Stimulated activated CD8-positive, alpha-beta memory T cell treated with anti-CD3 and anti-CD28 coated beads, Interleukin-7, amount 100 ng/mL, for 1 hour (primary cell): ENCODE measurements at places on chromosomes 1 and 21.

GRCh38 chr21:30233228-30234020 lies 17.5 kb upstream of the CLDN8 start:
- DNase-seq: no peak

DNA sequence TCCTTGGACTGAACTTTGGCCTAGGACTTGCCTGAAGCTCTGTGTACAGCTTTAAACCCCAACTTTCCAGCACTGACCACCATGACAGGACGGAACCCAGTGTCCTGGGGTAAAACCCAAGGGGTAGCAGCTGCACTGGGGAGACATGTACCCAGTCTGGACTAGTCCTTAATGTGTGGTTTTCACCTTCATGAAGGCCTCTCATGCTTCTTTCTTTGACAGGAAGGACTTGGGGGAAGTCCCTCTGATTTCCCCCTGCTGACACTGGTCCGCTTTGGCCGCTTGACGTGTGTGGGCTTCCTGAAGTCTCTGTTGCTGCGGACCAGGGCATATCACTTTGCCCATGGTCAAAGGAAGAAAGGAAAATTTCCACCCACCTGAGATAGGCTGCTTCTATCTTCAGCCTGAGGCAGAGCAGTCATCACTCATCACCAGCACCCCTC lies 66.3 kb upstream of the PRDX6 start:
- DNase-seq: no peak

- DNase-seq: no peak
Measured at GRCh38 chr1:237672748-237673147, 218.0 kb downstream of the ZP4 start.

- DNase-seq: no peak
Measured at GRCh38 chr1:223650465-223650864, 15.0 kb downstream of the CAPN8 start.

DNA sequence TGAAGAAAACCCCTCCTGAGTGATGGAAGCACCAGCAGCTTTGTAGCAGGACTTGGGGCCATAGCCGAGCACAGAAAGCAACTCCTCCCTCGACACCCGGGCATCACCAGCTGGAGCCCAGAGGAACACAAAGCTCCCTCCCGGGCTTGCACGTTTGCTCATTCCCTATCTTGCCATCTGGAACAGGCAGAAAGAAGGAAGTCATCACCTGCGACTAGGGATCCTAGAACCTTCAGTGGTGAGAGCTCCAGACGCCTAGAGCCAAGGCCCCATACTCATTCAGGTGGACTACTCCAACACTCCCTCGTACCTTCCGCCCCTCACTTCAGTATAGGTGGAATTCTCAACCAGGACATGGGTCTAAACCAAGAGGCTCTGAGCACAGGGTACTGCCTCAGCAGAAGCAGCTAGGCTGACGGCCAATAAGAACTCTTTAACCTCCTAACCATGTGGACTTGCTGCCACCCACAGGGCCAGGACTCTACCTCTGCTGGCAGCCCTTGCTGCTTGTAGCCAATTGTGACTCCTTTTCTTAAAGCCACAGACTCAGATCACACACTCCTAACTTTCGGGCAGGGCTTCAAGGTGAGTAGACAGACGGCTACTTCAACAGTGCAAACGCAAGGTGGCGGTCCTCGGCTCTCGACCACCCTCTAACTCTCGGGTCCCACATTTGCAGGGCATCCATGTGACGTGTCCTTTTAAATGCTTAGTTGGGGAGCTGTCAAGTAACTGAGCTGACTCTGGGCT lies 65.4 kb downstream of the NPHP4 start:
- DNase-seq: no peak

DNA sequence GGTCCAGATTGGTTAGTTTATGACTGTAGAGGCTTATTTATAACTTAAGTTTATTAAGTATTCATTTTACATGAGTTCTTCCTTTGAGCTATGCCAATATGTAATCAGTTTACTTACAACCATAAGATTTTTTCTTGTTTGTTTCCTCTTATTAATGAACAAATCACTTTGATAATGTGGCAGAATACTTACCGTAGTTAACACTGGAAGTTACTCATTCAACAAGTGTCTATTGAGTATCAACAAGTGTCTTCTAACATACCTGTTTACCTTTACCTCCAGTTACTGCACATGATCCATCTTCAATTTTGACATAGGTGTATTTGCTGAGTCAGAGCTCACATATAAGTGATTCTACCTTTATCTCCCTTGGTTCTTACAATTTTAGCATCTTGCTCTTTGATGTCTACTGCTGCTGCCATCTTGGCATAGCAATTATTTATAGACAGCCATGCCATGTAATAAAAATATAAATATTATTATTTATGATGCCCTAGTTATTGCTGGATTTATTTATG lies 205.7 kb downstream of the NCAM2 start:
- no peak for DNase-seq

DNA sequence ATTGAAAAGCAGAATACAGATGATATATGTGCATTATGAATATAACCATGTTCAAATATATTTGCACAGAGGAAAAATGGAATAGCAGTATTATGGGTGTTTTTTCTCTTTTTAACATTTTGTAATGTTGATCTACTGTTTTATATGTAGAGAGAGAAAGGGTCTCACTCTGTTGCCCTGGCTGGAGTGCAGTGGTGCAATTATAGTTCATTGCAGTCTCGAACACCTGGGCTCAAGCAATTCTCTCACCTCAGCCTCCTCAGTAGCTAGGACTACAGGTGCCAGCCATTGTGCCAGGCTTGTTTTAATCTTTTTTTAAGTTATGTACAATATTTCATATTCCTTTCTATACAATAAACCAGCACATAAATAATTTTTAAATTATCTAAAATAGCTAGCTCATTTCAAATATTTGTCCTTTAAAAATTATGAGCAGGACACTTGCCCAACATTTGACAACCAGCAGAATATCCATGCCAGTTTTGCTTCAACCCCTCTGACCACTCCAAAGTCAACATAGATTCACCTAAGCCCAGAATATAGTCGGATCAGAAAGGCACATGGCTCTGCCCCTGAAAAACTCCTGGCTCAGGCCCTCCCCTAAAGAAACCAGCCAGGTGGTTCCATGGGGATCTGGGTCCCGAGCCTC lies 29.8 kb downstream of the ZNF281 start:
- DNase-seq: no peak

GRCh38 chr1:241992734-241993133 lies 6.2 kb downstream of the MAP1LC3C start:
- no peak for DNase-seq

DNA sequence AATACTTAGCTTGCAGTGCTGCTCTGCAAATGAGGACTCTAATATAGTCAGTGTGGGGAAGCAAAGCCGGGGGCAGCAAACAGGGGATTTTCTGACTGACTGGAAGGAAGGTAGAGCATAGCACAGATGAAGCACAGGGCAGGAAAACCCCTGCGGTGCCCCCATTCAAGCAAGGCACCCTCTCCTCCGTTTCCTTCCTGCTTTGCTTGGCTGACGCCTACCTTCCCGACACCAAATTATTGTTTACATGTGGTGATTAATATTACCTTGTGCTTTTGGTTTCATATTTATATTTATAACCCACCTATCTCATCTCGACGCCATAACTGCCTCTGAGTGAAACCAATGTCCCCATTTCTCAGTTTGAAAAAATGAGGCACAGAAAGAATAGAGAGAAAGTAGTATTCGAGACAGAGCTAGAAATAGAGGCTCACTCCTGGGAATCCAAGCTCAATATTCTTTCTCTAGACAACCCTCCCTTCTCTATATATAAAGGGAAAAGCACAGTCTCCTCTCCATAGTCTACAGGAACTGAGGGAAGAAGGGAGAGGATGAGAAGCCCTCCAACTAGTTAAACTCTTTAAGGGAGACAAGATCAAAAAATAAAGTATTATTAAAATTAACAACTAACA lies 41.3 kb downstream of the PIK3C2B start:
- peak; percentile 30 for DNase-seq

DNA sequence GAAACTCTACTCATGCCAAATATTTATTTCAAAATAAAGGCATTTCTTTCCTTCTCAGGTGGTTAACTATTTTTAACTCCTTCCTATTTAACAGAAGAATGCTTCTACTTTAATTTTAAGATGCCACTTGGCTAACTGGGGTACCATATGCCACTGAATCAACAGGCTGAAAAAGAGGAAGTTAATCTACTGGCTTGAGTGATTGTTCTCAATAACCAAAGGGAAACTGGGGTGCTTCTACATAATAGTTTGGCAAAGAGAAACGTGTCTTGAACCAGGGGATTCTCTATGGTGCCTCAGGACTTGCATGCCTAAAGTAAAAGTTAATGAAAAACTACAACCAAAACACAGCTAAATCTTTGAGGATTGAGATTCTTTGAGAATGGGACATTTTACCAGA lies 142.6 kb downstream of the DENND1B start:
- no peak for DNase-seq

DNA sequence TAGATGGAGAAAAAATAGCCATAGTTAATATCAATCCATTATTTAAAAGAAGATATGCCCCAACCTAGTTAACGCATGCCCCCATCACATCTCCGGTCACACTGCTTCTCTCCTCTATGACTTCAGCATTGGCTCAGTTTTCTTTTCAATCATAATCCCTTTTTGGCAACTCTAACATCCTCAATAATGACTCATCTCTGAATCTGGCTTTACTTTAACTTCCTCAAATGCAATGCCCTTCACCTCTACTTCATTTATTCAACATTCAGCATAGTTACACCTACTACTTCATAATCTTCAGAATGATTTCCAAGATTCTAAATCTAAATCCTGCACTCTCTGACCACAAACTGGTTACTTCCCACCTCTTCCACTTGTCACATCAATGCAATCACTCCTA lies 417.3 kb downstream of the USH2A start:
- no peak for DNase-seq

DNA sequence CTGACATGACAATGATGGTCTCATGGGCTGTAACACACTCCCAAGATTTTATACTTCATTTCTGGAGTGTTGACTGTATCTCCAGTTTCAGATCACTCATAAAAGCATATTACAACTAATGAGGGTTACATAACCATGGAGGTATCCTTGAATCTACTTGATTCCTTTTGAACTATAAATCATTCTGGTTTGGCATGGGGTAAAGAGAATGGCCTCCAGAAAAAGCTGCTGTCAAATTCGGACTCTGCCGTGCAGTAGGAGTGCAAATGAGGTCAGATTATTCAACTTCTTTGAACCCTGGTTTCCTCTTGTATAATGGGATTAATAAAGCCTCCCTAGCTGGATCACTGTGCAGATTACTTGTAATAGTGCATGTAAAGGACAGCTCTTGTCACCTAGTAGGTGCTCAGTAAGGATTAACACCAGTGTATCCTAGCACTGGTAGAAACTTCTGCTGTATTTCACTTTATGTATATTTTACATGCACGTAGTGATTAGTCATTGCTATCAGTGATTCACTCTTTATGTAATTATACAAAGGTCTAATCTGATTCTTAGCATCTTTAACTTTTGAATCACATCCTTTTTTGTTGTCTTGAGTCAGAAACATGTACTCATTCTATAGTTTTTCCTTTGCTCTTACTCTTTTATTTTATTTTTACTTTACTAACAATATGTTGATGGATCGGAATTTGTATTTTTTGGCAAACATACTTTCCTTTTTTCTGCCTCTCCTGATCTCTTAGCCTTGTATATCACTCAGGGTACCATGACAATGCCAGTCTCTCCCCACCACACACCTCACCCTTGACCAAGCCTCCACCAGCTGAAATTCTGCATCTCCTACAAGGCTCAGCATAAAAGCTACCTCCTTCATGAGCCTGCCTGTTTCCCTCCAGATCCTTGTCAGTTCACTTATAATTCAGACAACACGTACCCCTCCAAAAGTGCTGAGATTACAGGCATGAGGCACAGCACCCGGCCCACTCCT lies 3.2 kb downstream of the LRRC8C start:
- no peak for DNase-seq

DNA sequence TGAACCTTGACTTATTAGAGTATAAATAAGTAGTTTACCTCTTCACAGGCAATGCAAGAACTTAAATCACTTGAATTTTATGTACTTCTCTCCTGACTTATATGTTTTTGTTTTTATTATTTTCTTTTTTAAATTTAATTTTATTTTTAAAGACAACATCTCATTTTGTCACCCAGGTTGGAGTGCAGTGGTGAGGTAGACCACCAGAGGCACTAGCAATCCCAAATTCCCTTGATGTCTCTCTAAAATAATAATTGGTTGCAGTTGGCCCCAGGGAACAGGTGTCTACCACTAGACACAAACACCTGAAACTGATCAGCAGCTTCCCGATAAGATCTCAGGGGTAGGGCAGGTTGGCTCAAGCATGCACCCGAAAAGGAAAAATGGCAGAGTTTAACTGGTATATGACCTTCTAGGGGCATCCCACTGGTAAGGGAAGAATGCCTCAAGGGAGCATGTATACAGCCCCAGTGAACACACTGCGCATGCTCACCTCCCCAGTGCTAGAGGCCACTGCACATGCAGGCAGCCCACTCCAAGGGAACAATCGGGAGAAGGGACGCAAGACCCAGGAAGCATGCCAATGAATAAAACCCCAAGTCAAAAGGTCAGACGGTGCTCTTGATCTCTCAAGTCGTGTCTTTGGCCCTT lies 14.6 kb downstream of the EXOC8 start:
- no peak for DNase-seq

GRCh38 chr1:30761381-30762151 lies 4.0 kb upstream of the LAPTM5 start:
- DNase-seq: no peak

DNA sequence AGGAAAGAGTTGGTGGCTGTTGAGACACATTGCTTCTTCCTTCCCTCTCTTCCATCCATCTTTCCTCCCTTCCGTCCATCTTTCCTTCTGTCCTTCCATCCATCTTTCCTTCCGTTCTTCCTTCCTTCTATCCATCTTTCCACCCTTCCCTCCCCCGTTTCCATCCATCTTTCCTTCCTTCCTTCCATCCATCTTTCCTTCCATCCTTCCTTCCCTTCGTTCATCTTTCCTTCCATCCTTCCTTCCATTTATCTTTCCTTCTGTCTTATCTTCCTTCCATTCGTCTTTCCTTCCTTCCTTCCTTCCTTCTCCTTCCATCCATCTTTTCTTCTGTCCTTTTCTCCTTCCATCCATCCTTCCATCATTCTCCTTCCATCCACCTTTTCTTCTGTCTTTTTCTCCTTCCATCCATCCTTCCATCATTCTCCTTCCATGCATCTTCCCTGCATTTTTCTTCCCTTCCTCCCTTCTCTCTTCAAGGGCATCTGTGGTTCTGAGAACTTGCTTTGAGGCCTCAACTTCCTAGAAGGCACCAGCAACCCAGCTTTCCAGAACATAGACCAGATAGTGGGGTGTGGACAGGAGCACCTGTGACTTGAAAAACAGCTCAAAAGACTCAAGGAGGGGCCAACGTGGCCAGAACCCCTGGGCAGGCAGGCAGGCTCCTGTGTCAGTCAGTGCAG lies 48.9 kb upstream of the SELENON start:
- no peak for DNase-seq
